Activated T-helper 1 cell treated with anti-CD3 and anti-CD28 coated beads, Interleukin-12 subunit alpha, Interleukin-12 subunit beta, Interleukin-2, Interleukin-4 antibody, amounts not matched to agents 30 ng/mL and 10 ng/mL and 1 ng/mL, durations not matched to agents 14 hours and 24 hours and 36 hours (primary cell): ENCODE measurements at places on chromosomes 16 and 17. TPM values are rescaled to one million over a fixed set of nuclear protein-coding genes. Genes with fewer than 3 reads are reported as not detected.

Gene RASD1
- total RNA-seq = 10.1 and 12.9 TPM in 2 replicates

Gene MEOX1
- total RNA-seq = 0.10 TPM in 1 of 2 replicates, not detected in the other

Gene ADAMTS18
- 0.05 TPM in 1 of 2 replicates, not detected in the other for total RNA-seq

Gene OSGIN1
- 1.2 and 2.2 TPM in 2 replicates for total RNA-seq

Gene C16orf92
- total RNA-seq = not detected in 2 replicates

DNA sequence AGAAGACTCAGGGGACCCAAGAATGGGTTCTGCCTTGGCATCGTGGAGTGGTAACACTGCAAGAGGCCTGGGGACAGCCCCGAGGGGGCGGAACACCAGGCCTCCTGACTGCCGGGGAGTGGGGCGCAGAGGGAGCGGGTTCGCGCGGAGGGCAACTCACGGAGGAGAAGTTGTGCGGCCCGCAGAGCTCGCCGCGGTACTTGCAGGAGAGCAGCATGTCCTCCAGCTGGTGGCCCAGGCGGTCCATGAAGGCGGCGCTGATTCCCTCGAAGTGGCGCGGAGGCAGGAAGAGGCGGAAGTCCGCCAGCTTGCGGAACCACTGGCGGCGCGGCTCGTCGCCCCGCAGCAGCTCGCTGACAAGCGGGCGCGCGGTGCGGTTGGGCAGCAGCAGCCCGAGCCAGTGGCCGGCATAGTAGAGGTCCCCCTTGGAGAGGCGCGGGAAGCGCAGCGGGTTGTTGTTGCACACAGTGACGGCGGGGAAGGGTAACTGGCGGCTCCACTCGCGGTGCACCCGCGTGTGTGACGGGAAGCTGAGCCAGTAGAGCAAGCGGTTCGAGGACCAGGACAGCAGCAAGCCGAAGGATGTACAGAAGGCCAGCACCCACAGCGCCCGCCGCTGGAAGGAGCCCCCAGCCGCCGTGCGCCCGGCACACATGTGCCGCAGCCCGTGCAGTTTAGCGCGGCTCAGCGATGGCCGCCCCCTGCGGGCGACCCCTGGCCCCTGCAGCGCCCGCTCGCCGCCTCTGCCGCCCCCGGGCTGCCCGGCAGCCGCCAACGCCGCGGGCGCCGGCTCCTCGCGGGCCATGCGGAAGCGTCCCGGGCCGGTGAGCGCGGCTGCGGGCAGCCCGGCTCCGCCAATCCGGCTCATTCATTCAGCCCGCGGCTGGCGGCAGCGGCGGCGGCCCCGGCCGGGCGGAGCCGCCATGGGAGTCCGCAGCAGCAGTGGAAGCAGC lies 1.6 kb downstream of the ASIC2 start:
- DNase-seq = no peak

DNA sequence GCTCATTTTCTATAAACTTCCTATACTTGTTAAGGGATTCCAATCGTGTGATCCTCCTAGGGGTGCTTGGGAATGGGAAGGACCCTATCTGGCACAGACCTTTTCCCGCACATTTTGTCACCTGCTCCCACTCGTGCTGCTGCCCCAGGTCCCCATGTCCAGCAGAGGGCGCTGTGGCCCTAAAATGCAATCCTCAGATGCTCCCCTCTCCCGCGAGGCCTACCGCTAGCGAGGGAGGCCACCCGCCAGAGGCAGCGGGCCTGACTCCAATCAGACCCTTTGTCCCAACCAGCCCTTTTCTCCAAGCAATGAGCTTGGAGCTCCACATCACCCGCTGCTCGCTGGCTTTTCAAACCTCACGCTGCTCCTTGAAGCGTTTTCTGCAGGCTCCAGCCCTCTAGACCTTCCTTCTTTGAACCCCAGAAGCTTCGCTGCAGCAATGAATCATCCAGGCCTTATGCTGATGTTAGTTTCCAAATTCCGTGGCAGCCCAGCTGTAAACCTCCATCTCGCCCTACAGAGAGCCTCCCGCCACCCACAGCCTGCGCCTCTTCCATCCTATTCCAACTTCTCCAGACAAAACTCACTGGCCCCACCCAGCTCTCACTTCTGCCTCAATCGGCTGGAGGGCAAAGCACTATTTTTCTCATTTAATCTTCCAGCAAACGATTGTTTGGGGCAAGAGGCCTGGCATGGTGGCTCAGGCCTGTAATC lies 23.6 kb upstream of the FZD2 start:
- peak; percentile 72 for DNase-seq

DNA sequence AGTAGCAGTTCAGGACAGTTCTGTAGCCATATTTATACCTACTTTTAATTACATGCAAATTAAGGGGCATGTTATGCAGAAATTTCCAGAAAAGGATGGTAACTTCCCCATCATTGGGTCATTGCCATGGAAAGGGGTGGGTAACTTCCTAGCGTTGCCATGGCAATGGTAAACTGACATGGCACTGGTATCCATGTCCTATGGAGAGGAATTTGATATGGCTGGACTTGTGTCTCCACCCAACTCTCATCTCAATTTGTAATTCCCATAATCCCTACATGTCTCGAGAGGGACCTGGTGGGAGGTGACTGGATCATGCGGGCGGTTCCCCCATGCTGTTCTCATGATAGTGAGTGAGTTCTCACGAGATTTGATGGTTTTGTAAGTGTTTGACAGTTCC lies 35.6 kb upstream of the CACNG4 start:
- no peak for DNase-seq

DNA sequence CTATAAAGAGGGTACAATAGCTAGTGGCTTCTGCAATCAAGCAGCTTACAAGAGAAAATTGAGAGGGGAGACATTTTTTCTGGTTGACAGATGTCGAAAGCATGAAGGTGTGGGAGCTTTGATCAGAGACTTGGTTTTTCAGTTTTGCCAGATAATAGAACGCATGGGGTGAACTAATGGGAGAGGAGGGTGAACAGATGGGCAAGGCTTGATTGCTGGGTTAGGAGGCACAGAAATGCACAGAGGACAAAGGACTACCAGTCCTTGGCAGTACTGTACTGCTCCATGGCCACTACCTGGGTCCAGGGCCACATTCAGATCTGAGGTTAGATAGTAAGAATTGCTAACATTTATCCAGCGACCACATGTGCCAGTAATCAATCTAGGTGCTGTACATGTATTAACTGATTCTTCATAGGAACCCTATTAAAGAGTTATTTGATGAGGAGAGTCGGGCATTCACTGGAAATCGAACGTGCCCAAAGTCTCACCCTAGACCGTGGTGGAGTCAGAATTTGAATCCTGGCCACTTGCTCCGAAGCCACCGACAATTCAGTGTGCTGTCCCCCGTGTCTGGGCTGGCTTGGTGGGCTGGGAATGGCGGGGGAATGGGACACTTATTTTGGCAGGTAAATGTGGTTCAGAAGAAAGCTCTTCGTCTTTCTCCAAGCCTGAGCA lies 873 bp upstream of the KSR1 start:
- no peak for DNase-seq

DNA sequence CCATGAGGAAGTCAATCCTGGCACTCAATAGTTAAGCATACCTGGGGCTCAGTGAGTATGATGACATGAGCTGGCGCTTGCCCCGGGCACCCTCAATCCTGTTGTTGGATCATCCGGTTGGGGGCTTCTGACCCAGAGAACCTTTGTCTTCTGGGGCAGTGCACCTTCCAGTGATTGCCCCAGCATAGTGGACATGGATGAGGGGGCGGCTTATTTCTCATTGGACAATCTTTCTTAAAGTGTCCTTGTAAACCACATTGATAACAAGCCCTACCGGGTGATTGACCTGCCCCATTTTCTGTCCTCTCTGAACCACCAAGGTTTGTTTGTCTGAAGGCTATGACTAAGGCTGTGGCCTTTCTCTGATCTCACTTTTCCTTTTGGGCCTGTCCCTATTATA lies 18.2 kb downstream of the IGSF6 start:
- no peak for DNase-seq

GRCh38 chr16:86625821-86626220 lies 47.5 kb downstream of the FOXL1 start:
- DNase-seq = no peak

- no peak for DNase-seq
Measured at GRCh38 chr17:72976971-72977770, 115.3 kb downstream of the SLC39A11 start.

DNA sequence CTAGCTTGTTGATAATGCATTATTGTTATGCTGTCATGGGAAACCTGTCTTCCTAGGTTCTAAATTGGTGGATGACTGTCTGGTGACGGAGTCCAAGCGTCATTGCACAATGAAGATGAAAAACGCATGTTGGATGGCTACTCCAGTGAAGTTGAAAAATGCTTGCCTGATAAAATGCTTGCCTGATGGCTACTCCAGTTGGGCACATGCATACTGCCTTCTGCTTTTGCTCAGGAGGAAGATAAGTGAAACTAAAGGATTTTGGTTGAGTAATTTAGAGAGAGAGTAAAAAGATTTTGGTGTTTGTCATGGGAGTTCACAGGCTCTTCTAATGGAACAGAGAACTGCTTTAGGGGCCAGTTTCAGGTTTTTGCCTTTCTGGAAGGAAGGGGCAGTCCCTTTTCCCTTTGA lies 118.6 kb downstream of the PRKCA start:
- no peak for DNase-seq

- DNase-seq = no peak
Measured at GRCh38 chr16:83138976-83139690, 512.4 kb downstream of the CDH13 start.

- no peak for DNase-seq
Measured at GRCh38 chr16:50378417-50378816, 9.6 kb upstream of the BRD7 start.

DNA sequence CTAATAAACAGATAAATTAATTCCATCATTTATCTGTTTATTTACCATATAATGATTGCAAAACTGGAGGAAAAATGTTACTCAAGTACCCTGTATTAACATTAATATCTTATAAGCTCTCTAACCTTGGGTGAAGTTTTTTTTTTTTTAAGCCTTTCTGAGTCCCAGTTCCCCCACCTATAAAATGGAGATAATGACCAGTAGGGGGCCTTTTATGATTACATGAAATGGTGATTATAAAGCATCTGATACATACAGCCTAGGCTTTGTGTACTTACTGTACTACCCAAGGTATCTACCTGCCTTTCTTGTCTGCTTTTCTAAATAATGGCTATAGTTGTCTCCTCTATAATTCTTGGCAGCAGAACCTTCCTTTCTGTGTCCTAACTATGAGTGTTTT lies 22.6 kb downstream of the LRRC36 start:
- DNase-seq = no peak
